ENCODE measurements at places on chromosomes 2 and 18. TPM values are rescaled to one million over a fixed set of nuclear protein-coding genes. Genes with fewer than 3 reads are reported as not detected.

The C2orf81 gene
- total RNA-seq, result not detected

- no peak for DNase-seq
Measured at GRCh38 chr2:128442891-128443302, 124.2 kb upstream of the HS6ST1 start.

The ANXA4 gene
- total RNA-seq, result 40.7 TPM

- DNase-seq, result no peak
Measured at GRCh38 chr2:20557635-20558034, 93.3 kb downstream of the HS1BP3 start.

DNA sequence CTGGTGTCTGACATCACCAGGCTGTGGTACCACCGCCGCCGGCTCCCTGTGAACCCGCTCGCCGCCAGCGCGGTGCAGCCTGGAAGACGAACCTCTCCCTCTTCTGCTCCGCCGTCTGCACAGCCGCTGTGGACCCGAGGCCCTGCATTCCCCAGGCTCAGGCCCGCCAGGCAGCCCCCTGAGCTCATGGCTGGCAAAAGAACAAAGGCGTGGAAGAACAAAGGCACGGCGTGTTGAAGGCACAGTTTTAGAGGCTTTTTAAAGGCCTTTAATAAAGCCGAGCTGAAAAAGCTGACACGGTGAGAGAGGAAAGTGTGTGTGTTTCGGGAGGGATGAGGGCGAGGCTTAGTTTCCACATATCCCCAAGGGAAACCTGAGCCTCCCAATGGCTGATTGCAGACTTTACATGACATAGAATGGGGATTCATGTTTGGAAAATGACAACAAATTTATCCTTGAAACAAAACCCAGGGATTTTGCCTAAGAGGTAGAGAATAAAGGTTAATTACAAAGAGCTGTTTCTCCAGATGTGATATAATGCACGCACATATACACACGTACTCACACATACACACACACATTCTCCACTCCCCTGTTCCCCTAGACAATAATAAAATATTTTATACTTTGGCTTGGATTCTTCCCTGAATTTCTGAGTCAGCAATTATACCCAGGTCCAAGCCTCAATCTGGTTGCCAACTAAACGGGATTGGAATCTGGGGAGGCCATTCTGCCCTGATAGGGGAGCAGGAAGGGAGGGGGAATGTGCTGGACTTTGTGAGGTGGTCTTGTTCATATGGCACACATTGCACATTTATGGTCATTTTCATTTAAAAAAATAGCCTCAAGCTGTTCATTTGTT, 39.7 kb downstream of the RFX8 start:
- DNase-seq, result no peak

GRCh38 chr2:15685143-15685542, 93.5 kb downstream of the DDX1 start:
- no peak for DNase-seq

GRCh38 chr2:19790291-19790690, 111.5 kb downstream of the TTC32 start:
- DNase-seq, result no peak

DNA sequence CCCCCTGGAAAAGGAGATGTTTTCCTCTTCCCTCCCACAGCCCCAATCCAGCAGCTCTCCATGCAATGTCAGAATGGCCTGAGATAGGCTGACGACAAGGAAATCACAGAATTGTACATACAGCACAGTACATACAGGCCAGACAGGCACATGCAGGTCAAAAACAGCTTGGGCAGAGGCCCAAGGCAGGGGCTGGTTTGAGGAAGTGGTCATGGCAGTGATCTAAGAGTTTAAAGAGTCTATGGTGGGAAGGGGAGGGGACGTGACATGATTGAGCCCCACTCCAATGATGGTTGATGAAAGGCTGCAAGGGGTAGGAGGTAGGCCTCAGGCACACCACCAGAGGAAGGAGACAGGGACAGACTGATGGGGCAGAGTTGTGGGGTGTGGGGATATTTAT, 4.3 kb downstream of the DCTN1 start:
- no peak for DNase-seq

DNA sequence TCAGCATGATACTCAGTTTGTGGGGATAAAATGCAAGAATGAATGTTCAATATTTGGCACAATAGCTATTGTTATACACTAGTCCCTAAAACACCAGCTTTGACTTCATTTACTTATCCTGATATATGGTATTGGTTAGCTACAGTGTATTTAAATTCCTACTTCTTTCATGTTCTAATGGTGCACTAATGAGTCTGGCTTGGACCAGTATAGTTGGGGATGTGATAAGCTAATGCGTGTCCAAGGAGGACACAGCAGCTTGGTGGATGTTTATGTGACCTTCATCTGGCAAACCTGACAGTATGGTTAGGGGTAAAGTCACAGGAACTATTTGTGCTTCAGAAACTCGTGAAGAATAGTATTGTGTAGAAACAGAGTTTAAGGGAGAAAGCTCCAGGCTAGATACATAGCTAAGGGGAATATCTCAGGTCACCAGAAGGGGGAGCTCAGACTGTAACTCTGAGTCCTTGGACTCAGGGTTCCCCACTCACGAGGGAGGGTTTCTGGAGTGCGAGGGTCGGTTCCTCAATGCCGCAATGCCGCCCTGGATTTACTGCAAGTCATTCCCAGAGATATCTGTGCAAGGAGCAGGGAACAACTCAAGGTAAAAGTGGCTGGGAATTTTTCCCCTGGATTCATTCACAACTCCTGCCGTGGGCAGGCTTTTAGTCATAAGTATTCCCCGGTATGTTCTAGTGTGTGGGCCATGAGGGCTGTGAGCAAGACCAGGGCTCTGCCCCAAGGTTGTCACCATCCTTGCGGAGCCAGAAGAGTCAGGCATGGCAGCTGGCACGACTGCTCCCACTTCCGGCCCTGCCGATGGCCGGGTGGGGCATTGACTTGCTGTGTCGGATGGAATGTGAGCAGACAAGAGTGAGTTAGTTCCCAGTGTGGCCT, 14.5 kb downstream of the IL1R2 start:
- DNase-seq, result peak; percentile 30

GRCh38 chr2:167626301-167626700, 621.1 kb downstream of the STK39 start:
- DNase-seq, result no peak

DNA sequence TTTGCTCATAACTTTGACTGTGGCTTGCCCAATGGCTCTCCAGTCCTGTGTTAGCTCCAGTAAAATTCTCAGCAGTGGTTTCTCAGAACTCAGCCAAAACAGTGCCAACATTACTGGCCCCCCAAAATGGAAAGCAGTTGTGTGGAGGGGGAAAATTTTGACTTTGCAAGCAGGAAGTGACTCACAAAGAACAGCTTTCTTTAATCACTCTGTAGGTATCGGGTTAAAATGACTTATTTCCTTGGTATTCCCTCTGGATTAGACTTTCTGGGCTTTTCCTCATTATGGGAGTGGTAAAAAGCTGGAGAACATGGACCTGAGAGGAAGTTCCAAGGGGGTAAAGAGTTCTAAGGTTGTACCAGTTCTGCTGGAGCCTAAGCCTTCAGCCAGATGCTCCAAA, 175.7 kb upstream of the RND3 start:
- DNase-seq, result peak; percentile 56

The TEKT4 gene
- not detected for total RNA-seq

The CD8A gene
- total RNA-seq, result not detected

- no peak for DNase-seq
Measured at GRCh38 chr2:47501374-47502200, 98.6 kb downstream of the MSH2 start.

DNA sequence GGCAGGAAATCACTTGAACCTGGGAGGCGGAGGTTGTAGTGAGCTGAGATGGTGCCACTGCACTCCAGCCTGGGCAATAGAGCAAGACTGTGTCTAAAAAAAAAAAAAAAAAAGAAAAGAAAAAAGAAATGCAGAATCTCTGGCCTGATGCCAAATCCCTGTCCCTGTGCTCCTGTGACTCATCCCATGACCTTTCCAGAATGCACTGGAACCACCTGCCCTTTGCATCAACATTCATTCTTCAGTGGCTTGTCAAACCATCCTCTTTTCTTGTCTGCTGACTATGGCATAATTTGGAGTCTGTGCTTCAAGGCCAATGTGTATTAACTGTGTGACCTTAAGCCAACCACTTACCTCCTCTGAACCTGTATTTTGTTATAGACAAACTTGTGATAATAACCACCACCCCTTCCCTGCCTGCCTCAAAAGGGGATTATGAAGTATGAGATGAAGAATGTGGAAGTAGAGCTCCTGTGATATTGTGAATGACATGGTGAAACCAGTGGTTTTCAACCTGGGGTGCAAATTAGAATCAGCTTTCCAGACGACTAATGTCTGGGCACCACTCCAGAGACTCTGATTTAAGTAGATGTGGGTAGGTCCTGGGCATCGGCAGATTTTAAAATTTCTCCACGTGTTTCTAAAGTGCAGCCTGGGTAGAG, 189.3 kb downstream of the CLIP4 start:
- peak; percentile 16 for DNase-seq

GRCh38 chr18:64270608-64271007, 121.7 kb upstream of the LINC00305 start:
- no peak for DNase-seq

- DNase-seq, result no peak
Measured at GRCh38 chr18:78770139-78770822, 209.3 kb upstream of the SALL3 start.

DNA sequence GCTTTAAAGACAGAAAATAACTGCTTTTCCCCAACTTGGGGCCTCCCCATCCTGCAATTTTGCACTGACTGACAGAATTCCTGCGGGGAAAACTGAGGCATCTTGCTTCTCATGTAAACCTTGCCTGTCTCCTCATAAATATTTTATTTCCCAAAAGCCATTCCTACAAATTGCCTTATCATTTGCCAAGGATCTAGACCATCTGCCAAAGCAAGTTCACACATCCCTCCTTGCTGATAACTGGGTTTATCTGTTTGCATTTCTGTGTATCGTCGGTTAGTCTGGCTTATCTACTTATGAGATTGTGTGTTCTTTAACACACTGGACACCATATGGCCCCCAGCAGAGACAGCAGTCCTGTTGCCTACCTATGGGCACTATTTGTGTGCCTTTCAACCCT, 3.0 kb upstream of the CNGA3 start:
- DNase-seq, result no peak

The NETO1 gene
- total RNA-seq, result not detected

- DNase-seq, result no peak
Measured at GRCh38 chr2:16537347-16537746, 128.3 kb downstream of the CYRIA start.

The C2orf72 gene
- total RNA-seq, result not detected

GRCh38 chr2:224444021-224444420, 42.1 kb upstream of the FAM124B start:
- no peak for DNase-seq

GRCh38 chr2:221649051-221649775, 77.1 kb upstream of the EPHA4 start:
- peak; percentile 62 for DNase-seq

GRCh38 chr2:168731002-168731401, 71.4 kb upstream of the NOSTRIN start:
- no peak for DNase-seq

DNA sequence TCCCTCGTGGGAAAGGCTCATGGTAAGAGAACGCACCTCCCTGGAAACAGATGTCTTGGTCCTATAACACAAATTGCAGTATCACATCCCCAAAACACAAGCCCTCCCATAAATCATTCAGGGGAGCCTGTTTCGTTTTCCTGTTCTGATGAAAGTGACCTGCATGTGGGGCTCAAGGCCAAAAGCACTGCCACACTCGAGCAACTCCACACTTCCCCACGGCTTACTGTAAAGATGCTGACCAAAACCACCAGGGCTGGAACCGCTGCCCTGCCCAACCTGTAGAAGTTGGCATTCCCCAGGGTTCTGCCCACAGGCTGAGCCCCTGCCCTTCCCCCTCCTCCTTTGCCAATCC, 139.7 kb downstream of the BCL11A start:
- DNase-seq, result no peak

The LAMA3 gene
- total RNA-seq, result 16.0 TPM

The AKAIN1 gene
- total RNA-seq, result not detected

The LHCGR gene
- not detected for total RNA-seq

The PCARE gene
- total RNA-seq, result not detected

DNA sequence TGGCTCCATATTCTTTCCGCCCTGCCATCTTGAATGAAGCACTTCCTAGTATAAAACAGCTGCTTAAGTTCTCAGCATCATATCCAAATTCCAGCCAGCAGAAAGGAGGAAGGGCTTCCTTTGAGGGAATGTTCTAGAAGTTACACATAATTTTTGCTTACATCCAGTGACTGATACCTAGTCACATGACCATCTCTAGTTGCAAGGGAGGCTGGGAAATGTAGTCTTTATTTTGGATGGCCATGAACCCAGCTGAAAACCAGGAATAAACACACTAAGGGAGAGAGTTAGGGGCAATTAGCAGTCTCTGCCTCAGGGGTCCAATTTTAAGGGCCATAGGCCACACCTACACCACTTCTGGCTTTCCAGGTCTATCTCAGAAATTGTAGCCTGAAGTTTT, 57.8 kb upstream of the LMAN1 start:
- no peak for DNase-seq

DNA sequence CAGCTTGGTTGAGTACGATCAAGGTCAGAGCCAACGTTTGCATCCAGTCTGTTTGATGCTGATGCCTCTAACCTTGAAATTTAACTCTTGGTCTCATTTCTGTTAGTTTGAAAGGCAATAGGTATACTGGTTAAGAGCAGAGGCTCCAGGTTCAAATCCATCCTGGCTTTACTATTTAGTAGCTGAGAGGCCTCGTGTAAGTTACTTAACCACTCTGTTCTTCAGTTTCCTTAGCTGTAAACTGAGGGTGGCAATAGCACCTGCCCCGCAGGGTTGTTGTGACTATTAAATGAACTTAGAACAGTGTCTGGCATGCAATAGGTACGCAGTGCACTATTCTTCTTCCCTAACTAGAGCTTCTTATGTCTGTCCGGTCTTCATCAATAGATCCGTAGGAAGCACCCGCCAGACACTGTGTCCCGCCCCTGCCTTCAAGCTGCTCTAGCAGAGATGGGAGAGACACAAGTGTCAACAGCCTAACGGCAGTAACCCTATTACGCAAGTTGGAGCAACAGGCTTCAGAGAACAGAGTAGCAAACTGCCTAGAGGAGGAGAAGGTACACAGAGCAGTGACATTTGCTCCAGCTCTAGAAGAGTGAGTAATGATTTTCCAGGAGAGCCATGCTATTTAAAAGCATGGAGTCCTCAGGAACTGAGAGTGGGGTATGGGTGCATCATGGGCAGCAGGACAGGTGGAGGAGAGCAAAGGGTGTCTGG, 62.7 kb upstream of the ST3GAL5 start:
- no peak for DNase-seq

DNA sequence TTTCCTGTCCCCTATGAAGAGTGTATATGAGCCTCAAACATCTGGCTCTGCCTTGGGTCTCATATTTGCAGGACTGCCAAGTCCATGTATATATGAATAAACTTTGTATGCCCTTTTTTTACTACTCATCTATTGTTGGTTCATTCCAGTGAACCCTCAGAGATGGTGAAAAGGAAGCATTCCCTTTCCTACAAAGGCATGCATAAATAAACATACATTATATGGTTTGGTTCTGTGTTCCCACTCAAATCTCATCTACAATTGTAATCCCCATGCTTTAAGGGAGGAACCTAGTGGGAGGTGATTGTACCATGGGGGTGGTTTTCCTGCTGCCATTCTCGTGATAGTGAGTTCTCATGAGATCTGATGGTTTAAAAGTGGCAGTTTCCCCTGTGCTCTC, 534.2 kb downstream of the SPAG16 start:
- peak; percentile 16 for DNase-seq

GRCh38 chr18:30940952-30941539, 101.5 kb downstream of the DSC3 start:
- DNase-seq, result no peak

Data from MG63 (cell line).